Left ventricle myocardium inferior (tissue), 1 donor: ENCODE measurements at places on chromosomes 16 and 17. TPM values are rescaled to one million over a fixed set of nuclear protein-coding genes. Genes with fewer than 3 reads are reported as not detected.

DNA sequence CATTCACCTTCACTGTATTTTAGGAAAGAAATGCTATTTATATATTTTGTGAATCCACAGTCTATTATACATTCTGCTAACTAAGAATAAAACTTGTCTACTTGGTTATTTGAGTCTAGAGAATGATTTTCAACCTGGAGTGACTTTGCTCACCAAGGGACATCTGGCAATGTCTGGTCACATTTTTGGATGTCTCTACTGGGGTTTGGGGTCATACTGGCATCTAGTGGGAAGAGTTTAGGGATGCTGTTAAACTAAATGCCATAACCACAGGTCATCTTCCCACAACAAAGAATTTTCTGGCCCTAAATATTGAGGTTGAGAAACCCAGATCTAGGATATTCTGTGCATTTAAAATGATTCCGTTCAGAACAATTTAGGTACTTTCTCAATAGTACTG lies 26.0 kb downstream of the KCNJ16 start:
- no peaks in the 10 kb centered on the region for H3K27me3 ChIP-seq
- H3K4me3 ChIP-seq: no peak overlapping the region
- peaks cover 4% of the 10 kb centered on the region for H3K4me1 ChIP-seq
- H3K27ac ChIP-seq: no peak overlapping the region
- no peaks in the 10 kb centered on the region for H3K36me3 ChIP-seq

Gene TPSG1
- total RNA-seq: not detected

DNA sequence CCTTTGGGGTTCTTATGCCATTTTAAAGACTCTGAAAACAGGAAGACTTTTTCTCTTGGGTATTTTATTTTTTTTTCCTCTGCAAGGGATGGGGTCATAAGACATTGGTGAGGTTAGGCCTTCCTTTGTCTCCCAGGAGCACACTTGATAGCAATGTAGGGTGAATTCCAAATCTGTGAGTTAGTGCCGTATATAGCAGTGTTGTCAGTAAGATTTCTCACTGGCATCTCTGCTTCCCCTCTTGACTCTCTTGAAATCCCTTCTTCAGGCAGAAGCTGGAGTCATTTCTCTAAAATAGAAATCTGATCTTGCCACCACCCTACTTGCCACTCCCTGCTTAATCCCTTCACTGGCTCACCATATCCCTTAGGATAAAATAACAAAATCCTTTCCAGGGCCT lies 529.7 kb downstream of the WWOX start:
- H3K4me1 ChIP-seq: no peaks in the 10 kb centered on the region
- no peak for DNase-seq
- no peak overlapping the region for H3K4me3 ChIP-seq
- H3K27me3 ChIP-seq: no peaks in the 10 kb centered on the region

DNA sequence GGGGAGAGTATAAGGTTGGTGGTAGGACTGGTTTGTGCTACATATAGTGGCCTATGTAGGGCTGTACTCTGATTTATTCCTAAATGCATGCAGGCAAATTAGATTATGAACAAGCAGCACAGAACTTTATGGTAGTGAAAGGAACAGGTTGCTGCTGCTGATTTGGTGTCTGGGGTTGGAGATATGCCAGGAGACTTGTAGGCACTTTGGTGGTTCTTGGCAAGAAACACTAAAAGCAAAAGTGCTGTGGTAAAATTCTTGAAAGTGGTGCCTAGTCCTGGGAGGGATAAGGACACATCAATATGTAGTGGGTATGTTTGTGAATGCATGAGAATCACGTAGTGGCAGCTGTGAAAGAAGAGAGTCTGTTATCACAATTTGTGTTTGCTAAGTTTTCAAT lies 2126.0 kb downstream of the TP53TG3F start:
- peaks cover 5% of the 10 kb centered on the region for H3K27me3 ChIP-seq
- H3K4me1 ChIP-seq: no peaks in the 10 kb centered on the region
- H3K27ac ChIP-seq: no peak overlapping the region
- no peak overlapping the region for H3K4me3 ChIP-seq
- no peak for DNase-seq
- H3K36me3 ChIP-seq: no peaks in the 10 kb centered on the region

DNA sequence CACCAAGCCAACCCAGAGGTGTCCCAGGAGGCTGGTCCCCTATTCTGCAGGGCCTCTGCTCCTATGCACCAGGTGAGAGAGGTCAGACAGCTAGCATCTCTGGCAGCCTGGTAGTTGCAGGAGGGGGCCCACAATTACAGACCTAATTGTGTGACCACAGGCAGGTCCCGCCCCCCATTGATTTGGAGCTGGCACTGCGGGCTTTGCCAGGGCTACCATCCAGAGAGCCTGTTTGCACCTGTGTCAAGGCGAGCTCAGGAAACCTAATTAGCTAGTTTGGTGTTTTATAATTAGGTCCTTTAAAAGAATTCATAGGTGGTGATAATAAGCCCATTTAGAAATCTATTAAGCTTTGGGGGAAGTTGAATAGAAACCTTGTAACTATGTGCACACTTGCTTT lies 90.2 kb downstream of the MRM1 start:
- H3K4me1 ChIP-seq: no peaks in the 10 kb centered on the region
- H3K4me3 ChIP-seq: no peak overlapping the region
- no peaks in the 10 kb centered on the region for H3K36me3 ChIP-seq
- no peak for DNase-seq
